NCI-H1417 treated with DMSO at 0.1 percent for 48 hours (cell line): ENCODE measurements at places on chromosomes 12 and 14.

GRCh38 chr12:124655698-124656516 is 88.5 kb upstream of the NCOR2 start:
- DNase-seq: no peak

DNA sequence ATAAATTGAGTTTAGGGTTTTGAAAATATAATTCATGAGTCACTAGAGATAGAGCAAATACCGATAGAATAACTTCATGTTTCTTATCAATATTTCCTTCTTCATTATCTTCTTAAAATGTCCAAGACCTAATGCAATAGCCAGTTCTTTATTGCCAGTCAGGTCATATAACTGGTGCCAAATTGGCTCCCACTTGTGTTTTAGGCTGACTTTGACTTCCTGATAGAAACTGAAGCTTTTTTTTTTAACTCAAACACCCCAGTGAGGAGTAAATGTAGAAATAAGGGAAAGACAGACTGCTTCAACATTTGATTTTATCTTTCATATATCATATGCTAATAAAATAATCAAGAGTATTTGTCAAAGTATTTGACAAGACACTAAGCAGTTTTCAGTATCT is 80.7 kb downstream of the ARMH4 start:
- no peak for DNase-seq

DNA sequence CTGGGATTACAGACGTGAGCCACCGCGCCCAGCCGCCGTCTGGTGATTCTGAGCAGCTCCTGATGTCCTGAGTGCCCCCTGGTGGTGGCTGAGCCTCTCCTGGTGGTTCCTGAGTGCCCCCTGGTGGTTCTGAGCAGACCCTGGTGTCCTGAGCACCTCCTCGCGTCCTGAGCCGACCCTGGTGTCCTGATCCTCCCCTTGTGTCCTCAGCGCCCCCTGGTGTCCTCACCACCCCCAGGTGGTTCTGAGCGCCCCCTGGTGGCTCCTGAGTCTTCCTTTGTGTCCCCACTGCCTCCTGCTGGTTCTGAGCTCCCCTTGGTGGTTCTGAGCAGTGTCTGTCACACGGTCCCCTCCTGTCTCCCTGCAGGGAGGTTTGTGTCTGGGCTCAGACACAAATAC is 1304.9 kb downstream of the TMEM121 start:
- no peak for DNase-seq

- no peak for DNase-seq
Measured at GRCh38 chr12:54564768-54565167, 15.4 kb downstream of the PDE1B start.

DNA sequence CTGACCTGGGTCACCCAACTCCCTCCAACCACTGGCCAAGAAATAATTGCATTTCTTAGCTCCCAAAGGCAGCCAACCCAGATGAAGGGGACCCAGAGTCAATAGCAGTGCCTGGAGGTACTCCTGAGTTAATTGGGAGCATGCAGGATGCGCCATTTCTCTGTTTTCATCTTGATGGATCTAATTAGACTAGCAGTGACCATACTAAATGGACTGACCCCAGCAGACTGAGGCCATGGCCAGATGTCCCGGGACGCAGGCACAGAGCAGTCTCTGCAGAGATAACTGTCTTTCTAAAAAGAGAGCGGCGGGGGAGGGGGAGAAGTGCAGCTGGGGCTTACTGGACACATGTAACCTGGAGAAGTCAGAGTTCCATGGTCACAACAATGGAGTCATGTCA is 53.2 kb upstream of the CMKLR1 start:
- DNase-seq: no peak

DNA sequence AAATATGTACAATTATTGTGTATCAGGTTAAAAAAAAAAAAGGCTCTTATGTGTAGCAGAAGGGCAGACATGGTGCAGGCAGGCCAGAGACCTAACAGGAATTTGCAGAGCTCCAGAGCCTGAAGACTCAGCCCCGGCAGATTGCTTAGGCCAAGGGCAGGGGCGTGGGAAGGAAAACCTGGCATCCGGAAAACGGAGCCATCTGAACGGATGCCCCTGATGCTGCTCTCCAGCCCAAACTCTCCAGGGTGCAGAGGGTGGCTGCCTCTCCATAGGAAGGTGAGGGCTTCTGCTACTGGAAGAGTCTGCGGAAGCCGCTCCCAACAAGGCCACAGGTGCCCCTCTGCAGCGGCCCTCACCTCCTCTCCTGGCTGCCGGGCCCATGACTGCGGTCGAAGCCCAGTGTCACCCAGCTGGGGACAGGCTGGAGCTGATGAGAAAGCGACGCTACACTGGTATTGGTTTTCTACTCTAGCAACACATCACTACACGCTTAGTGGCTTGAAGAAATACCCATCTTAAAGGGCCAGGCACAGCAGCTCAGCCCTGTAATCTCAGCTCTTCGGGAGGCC is 19.4 kb downstream of the ACADS start:
- DNase-seq: no peak
